GM18507 (cell line): ENCODE measurements at places on chromosomes 6 and 20.

- DNase-seq: no peak
These were observed 43.1 kb downstream of the SLC17A5 start for GRCh38 chr6:73610444-73611275.

DNA sequence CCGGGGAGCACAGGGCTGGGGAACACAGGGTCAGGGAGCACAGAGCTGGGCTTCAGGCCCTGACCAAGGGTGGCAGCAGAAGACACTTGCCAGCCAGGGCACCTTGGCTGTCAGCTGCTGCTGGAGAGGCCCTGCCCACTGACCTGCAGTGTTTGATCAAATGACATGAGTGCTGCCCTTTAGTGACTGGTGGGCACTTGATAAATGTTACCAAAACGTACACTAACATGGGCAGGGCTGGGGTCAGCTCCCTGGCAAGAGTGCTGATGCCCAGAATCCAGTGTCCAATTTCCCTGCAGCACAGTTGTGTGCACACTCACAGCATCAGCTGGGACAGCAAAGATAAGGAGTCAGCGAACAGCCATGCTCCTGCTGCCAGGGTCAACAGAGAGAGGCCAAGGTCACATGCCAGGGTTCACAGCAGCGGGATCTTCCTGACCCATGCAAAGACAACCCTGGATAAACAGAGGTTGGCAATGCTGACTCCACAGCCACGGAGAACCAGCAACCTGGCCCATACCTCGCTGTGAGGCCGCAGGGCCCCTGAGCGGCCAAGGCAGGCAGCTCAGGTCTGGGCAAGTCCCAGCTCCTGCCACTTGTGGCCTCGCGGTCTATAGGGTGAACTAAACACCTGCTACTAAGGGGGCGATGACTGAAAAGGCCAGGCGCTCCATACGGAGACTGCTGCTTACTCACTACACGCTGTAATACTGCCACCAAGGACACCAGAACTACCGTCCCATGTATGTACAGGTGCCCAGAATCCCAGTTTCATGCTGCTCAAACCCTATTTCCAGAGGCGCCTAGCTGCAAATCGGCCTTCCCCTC, 46.3 kb downstream of the NINL start:
- DNase-seq: no peak

DNA sequence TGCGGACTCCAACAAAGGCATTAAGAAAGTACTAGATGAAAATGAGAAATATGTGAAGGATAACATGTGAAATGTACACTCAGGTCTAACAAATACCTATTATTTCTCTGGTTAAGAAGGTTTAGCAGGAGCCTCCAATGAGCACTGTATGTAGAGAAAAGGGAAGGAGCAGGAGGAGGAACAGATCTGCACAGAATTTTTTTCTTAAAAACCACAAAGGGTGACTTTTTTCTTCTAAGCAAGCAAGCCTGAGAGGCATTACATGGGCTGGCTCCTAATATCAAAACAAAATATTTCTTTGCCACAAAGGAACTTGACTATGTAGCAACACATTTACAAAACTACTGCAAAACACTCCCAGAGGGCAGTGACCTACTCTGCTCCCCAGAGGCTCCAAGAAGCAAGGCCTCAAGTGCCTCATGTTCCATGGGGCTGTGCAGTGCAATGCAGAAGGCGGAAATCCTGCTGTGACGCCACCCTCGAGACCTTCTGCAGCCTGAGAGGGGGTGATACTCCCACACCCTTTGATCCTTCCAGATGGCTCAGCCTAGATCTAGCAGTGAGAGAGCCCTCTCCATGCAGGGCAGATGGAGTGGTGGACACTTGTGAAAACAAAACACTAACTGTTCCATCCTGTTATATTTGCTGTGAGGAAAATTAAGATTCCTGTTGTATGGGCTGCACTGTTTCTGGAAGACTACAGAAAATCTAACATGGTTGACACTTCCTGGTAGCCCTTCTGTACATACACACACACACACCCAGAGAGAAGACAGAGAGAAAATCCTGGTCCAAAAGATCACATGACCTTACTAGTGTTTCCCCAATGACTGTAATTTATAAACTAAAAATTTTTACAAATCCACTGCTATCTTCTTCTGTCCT, 36.0 kb upstream of the SMIM29 start:
- DNase-seq: no peak

GRCh38 chr6:109977791-109978173, 329 bp upstream of the GPR6 start:
- DNase-seq: no peak

- no peak for DNase-seq
These were observed 4.4 kb upstream of the RBM24 start for GRCh38 chr6:17276766-17277165.

DNA sequence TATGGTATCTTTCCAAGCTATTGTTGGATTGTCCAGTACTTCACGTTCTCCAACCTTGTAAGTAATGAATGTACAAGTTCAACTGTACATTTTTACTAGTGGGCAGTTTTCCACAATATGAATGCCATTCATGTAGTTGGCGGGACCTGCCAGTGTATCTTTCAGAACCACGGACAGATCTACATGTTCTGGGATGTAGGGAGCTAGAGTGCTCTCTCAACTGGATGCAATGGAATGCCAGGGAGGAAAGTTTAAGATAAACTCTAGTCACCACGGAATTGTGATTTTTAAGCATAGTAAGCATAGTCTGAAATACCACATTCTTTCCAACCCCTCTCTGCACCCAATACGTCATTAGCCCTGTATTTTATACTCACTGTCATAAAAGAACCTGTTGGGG, 21.5 kb upstream of the HLA-C start:
- DNase-seq: no peak

GRCh38 chr6:73766040-73766439, 70.0 kb downstream of the CD109 start:
- no peak for DNase-seq

GRCh38 chr6:9233226-9233625, 797.9 kb upstream of the SLC35B3 start:
- DNase-seq: no peak

DNA sequence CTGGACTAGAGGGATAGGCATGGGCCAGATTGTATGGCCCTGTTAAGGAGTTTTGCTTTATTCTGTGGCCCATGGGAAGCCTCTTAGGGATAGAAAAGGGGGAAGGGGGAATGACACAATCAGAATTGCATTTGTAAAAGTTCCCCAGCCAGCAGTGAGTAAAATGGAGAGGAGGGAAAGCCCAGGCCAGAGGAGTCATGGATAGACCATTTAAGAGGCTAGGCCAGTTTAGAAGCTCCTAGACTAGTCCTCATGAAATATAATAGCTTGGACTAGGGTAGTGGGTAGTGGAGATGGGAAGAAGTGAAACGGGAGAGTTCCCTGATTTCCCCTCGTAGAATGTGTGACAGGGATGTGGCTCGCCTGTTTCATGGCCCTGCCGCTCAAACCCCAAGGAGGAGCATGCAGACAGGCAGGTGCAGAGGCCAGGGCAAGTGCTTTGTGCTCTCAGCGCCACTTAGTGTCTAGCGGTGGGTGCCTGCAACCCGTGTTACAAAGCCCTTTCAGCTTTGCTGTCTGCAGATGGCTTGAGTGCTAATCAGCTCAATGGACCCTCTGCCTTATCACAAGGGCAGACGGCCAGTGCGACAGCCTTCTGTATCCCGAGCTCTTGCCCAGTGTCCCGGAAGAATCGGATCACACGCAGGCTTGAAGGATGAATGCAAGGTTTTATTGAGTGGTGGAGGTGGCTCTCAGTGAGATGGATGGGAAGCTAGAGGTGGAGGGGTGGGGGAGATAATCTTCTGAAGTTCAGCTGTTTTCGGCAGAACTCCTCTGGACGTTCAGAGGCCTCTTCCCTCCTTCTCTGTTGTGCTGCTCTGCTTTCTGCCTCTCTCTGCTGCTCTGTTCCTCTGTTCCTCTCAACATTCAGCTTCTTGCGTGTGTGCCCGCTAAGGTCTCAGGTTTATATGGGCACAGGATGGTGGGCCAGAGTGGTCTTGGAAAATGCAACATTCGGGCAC, 141.1 kb downstream of the CEP57L1 start:
- DNase-seq: no peak

GRCh38 chr20:2874456-2874855, 1.2 kb downstream of the PTPRA start:
- DNase-seq: no peak

DNA sequence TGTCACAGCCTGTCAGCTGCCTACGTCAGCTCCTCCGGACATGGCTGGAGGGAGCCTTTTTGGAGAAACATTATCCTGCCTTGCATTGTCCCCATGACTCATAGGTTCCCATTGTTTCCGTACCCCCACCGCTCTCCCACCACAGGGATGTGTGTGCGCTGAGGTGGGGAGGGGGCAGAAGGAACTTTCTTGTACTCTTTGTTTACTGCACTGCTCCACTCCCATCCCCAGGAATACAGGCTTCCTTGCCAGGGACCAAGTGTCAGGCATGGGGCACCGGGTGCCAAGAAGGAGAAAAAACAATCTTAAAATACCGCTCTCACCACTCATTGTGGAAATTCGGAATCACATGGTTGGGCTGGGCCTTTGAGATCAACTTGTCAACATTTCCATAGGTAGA, 51.0 kb downstream of the KCNK5 start:
- DNase-seq: no peak
